ENCODE measurements at places on chromosomes 11 and 22.

DNA sequence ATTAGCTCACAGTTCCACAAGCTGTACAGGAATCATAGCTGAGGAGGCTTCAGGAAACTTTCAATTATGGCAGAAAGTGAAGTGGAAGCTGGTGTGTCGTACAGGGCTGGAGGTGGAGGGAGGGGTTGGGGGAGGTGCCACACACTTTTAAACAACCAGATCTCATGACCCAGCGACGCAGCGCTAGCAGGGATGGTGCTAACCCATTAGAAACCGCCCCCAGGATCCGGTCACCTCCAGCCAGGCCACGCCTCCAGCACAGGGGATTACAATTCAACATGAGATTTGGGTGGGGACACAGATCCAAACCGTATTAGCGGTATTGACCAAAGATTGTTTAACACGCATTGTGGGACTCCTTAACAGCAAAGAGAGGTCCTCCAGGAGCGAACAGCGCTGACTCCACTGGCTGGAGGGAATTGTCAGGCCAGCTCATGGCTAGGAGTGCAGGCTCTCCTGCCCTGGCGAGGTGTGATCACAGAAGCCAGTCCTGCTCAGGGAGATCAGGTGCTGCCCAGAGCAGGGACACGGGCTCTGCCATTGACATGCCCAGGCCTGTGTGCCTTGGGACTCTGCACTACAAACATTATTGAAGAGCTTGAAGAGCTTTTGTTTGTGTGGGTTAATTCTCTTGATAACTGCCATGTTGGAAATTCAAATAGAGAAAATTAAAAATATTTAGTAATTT is 215.3 kb downstream of the TBC1D22A start:
- DNase-seq: no peak
- H3K27ac ChIP-seq: no peak overlapping the region
- no peak overlapping the region for H3K4me3 ChIP-seq
- peaks cover 10% of the 10 kb centered on the region for H3K27me3 ChIP-seq
- no peaks in the 10 kb centered on the region for H3K4me1 ChIP-seq

DNA sequence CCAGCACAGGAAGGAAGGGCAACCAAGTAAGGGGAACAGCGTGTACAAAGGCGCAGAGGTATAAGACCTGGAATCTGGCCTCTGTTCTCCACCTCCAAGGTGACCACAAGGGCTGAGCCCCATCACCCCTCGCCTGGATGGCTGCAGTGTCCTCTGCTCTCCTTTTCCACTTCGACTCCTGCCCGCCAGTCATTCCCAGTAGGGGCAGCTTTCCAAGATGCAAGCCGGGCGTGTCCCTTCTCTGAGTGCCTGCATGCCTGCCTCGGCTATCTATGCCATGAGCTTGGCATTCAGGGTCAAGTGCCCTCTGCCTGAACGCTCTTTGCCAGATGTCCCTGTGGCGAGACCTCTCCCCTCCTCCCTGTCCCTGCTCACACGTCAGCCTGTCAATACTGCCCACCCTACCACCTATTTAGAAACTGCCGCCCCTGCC is 17.0 kb downstream of the FADS3 start:
- no peak overlapping the region for H3K27ac ChIP-seq
- DNase-seq: no peak
- H3K36me3 ChIP-seq: no peaks in the 10 kb centered on the region
- peaks cover 4% of the 10 kb centered on the region for H3K27me3 ChIP-seq
- peaks cover 14% of the 10 kb centered on the region for H3K4me1 ChIP-seq

GRCh38 chr22:32606181-32606580 is 131.6 kb downstream of the FBXO7 start:
- no peak overlapping the region for H3K27ac ChIP-seq
- no peak for DNase-seq
- H3K4me1 ChIP-seq: peaks cover 3% of the 10 kb centered on the region

DNA sequence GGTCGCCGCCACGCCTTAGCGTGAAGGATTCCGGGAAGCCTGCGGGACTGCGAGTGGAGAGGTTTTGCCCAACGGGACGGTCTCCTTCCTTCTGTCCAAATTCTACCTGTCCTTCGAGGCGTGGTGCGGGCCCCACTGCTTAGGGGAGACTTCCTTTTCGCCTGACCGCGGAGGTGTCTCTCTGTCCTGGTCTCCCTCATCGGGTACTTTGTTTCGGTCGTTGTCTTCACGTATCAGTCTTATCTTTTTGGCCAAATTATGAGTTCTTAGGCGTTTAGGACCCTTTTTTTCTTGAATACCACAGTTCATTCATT is 388 bp downstream of the HINFP start:
- no peak for DNase-seq
- no peaks in the 10 kb centered on the region for H3K36me3 ChIP-seq
- H3K4me3 ChIP-seq: peak overlapping the region; percentile 99
- H3K4me1 ChIP-seq: peaks cover 18% of the 10 kb centered on the region

DNA sequence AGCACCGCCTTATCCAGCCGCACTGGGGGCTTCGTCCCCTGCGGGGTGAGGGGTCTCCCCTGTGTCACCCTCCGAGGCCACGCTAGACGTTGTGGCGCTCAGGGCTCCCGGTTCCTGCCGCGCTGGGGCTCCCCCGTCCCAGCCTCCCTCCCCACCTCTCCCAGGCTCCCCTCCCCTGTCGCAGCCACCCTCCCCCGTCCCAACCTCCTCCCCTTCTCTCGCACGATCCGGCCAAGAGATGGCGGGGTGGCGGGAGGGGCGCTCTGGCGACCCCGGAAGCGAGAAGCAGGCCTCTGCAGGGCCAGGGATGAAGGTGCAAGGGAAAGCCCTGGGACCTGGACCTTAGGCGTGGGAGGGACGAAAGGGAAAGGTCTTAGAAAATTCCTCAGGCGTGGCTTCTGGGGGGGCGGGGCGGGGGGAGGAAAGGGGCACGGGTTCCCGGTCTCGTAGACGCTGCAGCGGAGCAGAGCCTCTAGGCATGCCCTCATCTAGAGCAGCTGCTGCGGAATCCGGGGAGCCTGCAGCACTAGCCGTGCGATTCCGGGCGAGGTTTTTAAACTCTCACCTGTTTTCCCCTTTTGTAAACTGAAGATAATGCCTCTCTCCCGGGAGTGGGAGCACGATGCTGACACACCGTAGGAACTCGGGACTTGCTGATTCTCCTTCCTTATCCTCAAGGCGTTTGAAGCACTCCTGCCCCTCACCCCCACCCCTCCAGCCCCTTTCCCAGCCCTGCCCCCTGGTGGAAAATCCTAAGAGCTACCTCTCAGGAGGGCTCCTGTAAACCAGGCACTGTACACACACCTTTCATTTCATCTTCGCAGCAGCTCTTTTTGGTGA is 14.4 kb downstream of the KCNJ5 start:
- peaks cover 29% of the 10 kb centered on the region for H3K4me1 ChIP-seq
- no peak overlapping the region for H3K27ac ChIP-seq
- DNase-seq: no peak
- peak overlapping the region; percentile 74 for H3K4me3 ChIP-seq
- H3K36me3 ChIP-seq: no peaks in the 10 kb centered on the region

DNA sequence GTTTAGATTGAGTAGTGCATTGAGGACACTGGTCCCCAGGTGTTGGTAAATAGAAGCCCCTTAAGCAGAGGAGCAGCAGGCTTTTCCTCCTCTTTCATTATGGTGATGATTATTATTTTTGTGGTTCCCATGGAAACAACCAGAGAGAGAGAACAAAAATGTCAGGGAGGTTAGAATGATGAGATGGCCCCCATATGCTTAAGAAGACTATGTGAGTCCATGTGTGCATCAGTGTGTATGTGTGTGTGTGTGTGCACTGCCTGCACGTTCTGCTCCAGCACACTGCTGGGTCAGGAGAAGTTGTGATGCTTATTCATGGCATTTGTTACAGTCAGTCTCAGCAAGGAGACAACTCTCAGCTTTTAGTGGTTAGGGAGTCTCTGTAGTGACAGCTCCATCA is 724.2 kb downstream of the NTM start:
- no peaks in the 10 kb centered on the region for H3K36me3 ChIP-seq
- no peaks in the 10 kb centered on the region for H3K4me1 ChIP-seq
- no peak overlapping the region for H3K27ac ChIP-seq
- DNase-seq: no peak

GRCh38 chr11:61973476-61974162 is 6.2 kb upstream of the FTH1 start:
- H3K4me1 ChIP-seq: peaks cover 19% of the 10 kb centered on the region
- no peak overlapping the region for H3K4me3 ChIP-seq
- no peak for DNase-seq
- no peaks in the 10 kb centered on the region for H3K36me3 ChIP-seq

GRCh38 chr11:66727282-66728037 is 1.6 kb downstream of the SPTBN2 start:
- H3K4me3 ChIP-seq: peak overlapping the region; percentile 95
- peaks cover 9% of the 10 kb centered on the region for H3K36me3 ChIP-seq
- DNase-seq: peak; percentile 59
- peaks cover 41% of the 10 kb centered on the region for H3K4me1 ChIP-seq
- H3K27me3 ChIP-seq: peaks cover 14% of the 10 kb centered on the region

- DNase-seq: peak; percentile 60
- no peaks in the 10 kb centered on the region for H3K36me3 ChIP-seq
- no peak overlapping the region for H3K4me3 ChIP-seq
- H3K4me1 ChIP-seq: no peaks in the 10 kb centered on the region
Measured at GRCh38 chr11:127470306-127470884, 469.8 kb upstream of the KIRREL3 start.

- DNase-seq: no peak
- no peaks in the 10 kb centered on the region for H3K36me3 ChIP-seq
- peaks cover 10% of the 10 kb centered on the region for H3K27me3 ChIP-seq
- H3K4me3 ChIP-seq: no peak overlapping the region
Measured at GRCh38 chr11:77174559-77174958, 46.5 kb downstream of the MYO7A start.

DNA sequence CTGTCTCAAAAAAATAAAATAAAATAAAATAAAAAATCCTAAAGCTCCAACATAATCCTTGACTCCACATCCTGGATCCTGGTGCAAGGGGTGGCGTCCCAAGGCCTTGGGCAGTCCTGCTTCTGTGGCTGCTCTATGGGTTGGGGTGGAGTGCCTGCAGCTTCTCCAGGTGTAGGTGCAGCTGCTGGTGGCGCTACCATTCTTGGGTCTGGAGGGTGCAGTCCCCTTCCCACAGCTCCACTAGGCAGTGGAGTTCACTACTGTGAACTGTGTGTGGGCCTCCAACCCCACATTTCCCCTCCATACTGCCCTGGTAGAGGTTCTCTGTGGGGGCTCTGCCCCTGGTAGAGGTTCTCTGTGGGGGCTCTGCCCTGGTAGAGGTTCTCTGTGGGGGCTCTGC is 6.9 kb upstream of the TBC1D22A start:
- no peak for DNase-seq
- peaks cover 1% of the 10 kb centered on the region for H3K27me3 ChIP-seq
- peaks cover 13% of the 10 kb centered on the region for H3K36me3 ChIP-seq

DNA sequence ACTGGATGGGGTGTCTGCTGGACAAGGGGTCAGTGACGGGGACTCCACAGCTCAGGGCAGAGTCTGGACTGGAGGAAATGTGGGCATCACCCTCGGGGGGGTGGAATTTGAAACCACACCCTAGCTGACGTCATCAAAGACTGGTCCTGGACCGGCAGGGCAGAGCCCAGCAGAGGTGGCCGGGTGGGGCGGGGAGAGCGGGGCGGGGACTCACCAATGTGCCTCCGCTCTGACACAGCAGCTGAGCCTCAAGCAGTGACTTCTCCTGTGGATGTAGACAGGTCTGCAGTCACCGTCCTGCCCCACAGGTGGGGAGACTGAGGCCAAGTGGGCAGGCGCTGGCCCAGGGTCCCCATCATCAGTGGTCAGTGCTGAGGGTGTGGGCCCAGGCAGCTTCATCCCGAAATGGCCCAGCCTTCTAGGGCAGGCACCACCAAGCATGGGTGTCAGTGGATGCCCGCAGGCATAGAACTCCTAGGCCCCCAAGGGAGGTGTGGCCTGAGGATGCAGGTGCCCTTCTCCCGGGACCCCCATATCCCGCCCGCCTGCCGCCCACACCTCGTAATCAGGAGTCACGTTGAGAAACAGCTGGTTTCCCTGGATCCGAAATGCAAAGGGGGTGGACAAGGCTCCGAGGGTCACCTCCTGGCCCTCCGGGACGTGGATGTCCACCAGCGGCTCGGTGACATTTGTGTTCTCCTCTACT is 603 bp downstream of the CDHR5 start:
- no peak overlapping the region for H3K27ac ChIP-seq
- peaks cover 5% of the 10 kb centered on the region for H3K36me3 ChIP-seq
- DNase-seq: no peak
- peaks cover 14% of the 10 kb centered on the region for H3K27me3 ChIP-seq
- peaks cover 10% of the 10 kb centered on the region for H3K4me1 ChIP-seq

All from glutamatergic neuron (in vitro differentiated cells).